Coronary artery (tissue), 2 donors: ENCODE measurements at places on chromosomes 1 and 21.

GRCh38 chr1:232621050-232621449 lies 8.9 kb downstream of the SIPA1L2 start:
- DNase-seq = no peak

DNA sequence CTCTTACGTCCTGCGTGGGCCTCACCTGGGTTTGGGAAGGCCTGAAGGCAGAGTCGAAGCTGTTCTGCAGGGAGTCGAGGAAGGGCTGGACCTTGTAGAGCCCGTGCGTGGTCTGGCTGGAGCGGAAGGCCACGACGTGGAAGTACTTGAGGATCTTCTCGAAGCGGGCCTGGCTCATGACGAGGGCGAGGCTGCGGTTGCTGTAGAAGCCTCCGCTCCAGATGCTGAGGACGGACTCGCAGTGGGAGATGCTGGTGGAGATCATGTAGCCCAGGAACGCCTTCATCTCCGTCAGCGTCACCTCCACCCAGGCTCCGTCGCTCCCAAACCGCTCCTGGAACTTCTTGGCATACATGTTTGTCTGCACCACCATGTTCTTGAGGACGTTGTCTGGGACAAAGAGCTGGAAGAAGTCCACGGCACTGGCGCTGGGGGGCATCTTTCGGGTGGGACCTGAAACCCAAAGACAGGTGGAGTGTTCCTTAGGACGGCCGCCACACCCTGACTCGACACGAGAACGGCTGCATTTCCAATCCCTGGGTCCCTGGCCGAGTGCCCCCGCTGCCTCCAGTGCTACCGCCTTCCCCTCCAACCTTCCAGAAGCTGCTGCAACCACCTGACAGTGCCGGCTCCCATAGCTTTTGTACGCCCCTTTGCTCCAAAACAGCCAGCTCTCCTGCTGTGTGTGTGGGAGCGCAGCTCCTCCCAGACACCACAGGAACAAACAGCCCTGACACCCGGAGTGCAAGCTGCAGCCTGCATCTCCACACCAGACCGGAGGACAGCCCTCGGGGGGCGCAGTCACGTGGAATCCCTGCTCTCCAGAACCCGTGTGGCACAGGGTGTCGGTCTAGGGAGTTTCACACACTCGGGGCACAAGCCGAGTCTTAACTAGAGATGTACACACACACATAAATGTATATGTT lies 69.0 kb downstream of the PGBD5 start:
- DNase-seq = no peak

GRCh38 chr1:100941580-100942216 lies 45.8 kb downstream of the SLC30A7 start:
- no peak for DNase-seq

DNA sequence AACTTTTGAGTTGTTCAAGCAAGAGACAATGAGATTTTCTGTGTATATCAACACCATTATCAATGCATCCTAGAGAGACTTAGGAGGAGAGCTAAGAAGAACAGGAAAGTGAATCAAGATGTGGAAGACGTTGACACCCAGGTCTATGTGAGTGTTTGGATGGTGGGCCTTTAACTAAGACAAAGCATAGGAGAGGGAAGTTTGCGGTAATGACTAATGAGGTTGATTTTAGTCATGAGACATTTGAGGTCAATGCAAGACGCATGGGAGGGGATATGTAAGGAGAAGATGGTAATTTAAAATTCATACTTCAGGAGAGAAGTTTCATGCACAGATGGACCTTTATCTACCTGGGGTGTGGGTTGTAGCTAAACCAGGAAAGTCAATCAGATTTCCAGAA lies 269.6 kb downstream of the VAV3 start:
- DNase-seq = no peak

DNA sequence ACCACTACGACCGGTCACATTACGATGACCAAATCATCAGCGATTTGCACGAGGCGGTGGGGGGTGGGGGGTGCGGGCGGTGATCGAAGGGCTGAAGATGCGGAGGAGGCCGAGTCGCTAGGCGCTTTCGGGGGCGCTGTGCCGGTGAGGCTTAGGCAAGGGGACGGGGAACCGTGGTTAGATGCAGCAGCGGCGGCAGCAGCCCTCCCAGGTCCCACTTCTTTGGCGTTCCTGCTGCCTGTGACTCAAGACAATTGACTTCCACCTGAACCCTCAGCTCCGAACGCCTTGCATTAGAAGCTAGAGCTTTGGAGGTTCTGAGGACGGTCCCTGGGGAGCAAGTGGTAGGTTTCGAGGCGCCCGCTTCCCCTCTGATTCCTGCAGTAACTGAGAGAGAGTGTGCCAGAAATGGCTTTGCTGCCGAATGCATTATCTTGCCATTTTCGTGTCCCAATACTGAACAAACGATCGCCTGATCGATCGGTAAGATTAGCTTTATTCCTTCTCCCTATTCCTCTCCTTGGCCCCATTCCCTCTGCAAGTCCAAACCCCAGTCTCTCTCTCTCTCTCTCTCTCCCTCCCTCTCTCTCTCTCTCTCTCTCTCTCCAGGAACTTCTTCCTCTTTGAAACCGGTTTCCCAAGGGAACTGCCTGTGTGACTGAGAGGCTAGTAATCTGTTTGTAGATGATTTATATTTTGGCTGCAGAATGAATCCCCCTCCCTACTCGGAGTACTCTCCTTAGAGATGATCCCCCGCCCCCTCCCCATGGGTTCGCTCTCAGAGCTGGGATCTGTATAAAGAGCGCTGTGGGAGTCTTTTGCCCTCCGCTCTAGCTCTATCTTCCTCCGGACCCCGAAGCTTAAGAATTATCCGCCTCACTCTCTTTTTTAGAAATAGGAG lies 735 bp upstream of the BRINP3 start:
- DNase-seq = no peak
